ENCODE measurements at places on chromosomes 7 and 10.

GRCh38 chr7:30412782-30413504, 65.6 kb downstream of the NOD1 start:
- no peak for DNase-seq

DNA sequence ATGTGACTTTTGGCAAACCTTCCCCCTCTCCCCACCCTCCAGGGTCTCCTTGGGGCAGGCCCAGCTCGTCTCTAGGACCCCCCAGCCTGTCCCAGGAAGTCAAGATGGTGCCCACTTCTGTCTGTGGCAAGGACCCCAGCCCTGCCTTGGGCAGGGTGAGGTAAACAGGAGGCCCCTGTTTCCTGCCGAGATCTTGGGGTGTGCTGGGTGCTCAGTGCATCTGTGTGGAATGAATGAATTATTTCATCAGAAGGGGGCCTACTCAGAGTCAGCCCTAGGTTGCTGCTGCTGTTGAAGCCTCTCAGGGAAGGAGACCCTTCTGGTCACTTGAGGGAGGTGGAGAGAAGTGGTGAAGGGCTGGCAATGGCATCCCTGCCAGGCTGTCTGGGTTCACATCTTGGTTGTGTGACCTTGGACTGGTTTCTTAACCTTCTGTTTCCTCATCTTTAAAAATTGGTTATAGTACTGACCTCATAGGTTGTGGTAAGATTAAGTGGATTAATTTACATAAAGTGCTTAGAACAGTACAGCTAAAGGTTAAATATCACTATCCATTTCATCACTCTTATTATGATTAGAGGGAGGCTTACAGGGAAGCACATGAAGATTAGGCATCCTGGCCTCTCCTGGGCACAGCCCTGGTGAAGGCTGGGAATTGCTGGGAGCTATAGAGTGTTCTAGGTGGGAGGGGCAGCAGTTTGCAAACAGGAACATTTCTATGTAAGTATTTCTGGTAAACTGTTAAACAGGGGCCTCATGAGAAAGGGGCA, 67.7 kb downstream of the ZMIZ1 start:
- DNase-seq: no peak

DNA sequence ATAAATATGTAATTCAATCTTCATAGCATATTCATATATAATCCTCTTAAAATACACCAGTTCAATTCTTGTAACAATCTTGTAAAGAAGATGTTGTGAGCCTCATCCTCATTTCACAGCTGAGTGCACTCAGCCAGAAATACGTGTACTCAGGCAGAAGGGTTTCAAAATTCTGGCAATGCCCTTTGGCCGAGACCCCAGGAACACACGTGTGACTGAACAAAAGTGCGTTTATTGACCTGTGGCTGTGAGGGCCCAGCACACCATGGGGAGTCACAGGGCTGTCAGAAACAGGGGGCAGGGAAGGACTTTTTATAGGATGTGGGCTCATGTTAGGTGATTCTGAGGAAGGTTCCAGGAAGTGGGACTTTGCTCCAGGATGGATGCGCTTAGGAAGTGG, 21.5 kb downstream of the GIMAP8 start:
- no peak for DNase-seq

- DNase-seq: no peak
These were observed 582.4 kb upstream of the FOXK1 start for GRCh38 chr7:4099651-4100050.

DNA sequence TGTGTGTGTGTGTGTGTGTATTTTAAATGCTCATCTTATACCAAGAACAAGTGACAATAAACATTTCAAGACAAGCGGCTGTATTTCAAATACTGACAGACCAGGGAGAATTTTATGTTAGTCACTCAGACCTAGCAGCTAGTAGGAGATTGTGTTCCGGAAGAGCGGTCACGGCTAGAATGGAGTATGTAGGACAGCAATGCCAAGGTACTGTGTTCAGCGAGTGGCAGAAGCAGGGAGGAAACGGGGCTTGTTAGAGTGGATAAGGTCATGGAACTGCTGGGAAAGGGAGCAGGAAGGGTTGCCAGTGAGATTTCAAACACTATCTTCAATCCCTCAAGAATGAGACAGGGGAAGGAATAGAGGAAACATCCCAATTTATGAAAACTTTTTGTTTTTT, 260.5 kb upstream of the PITRM1 start:
- DNase-seq: no peak

GRCh38 chr7:27533652-27534081, 129.0 kb downstream of the HIBADH start:
- no peak for DNase-seq

GRCh38 chr10:114053946-114054345, 10.3 kb downstream of the ADRB1 start:
- DNase-seq: no peak

GRCh38 chr7:148834605-148835004, 49.5 kb downstream of the EZH2 start:
- DNase-seq: no peak

- DNase-seq: no peak
These were observed 19.3 kb upstream of the PHYH start for GRCh38 chr10:13319166-13319565.

GRCh38 chr10:45373003-45373575, 927 bp upstream of the ALOX5 start:
- no peak for DNase-seq

- no peak for DNase-seq
These were observed 494.9 kb upstream of the PODXL start for GRCh38 chr7:132051311-132051710.

DNA sequence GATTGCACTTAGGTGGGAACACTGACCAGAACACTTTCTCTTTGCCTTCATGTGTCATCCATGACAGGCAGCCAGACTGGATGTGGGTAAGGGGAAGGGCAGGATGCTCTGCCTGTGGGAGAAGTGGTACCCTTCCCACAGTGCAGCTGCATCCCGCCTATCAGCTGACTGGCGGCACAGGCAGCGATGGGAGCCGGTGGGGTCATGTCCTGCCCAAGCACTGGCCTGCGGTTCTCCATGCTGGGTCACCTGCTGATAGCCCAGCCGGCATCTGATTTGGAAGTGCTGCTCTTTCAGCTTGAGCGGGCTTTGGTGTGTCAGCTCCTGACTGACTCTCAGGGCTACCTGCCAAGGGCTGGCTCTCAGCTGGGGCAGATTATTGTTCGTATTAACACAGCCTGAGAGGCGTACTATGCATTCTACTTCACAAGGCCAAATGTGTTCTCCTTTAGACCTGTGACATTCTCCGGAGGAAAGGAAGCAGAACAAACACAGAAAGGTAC, 105.2 kb upstream of the PDLIM1 start:
- DNase-seq: no peak

DNA sequence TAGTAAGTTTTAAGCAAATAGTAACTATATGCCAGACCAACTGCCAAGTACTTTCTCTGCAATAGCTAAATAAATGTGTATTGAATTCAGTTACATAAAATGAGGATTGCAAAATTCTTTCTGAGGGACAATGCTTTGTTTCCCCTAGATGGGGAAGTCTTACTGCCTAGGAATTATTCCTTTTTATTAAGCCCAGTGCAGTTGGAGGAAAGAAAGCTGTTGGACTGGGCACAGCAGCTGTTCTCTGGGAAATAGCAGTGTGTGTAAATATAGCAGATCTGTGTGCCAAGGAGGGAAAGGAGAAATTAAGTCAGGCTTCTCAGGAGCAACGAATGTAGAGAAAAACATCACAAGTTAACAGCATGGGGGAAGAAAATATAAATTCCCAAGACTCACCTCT, 77.1 kb downstream of the SEC23IP start:
- no peak for DNase-seq

DNA sequence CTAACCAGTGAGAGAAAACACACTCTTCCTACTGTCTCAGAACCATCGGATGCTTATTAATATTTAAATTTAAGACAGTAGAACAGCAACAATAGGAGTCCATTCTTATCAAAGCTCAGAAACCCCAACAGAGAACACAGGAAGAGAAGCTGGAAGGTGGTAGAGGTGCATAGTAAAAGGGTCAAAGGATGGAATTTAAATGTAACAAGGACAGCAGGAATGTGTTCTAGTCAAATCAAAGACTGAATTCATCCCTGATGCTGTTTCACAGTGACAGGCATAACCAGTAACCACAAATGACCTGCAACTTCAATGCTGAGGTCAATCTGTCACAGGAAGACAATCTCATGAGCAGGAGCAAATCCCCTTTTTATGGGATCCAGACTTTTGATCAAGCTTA, 1259.7 kb downstream of the XPNPEP1 start:
- no peak for DNase-seq

DNA sequence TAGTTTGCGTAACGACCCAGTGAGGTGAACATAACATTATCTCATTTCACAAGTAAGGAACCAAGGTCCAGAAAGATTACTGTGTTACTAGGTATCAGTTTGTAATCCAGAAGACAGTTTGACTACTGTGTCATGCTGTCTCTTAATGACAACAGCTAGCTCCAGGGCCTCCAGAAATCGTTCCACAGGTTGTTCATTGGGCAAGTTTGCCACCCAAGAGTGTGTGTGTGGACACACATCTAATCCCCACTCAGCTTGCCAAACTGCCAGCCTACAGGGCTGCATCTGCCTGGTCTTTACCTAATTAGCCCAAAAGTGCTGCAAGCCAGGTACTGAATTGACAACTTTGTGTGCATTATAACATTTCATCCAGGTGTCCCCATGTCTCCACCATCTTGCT, 27.9 kb upstream of the SLC16A12 start:
- no peak for DNase-seq

DNA sequence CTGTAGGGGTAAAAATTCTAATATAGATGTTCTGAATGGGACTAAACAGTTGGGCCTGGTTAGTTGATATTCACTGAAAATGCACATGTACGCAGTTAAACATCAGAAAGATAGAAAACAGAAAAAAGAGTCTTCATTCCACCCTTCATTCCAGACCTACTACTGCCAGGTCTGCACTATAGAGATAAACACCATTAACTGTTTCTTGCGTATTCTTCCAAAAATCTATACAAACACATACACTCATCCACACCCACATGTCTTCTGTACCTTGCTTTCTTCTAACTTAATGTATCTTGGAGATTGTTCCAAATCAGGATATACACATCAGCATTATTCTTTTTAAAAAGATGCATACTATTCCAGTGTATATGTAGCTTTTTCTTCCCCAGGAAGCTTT, 13.9 kb upstream of the CLEC2L start:
- DNase-seq: no peak

GRCh38 chr7:100693312-100694097, 545 bp downstream of the GIGYF1 start:
- DNase-seq: no peak

GRCh38 chr7:90708841-90709317, 112.8 kb downstream of the CDK14 start:
- DNase-seq: peak; percentile 22
